ENCODE measurements at places on chromosomes 2 and 18.

DNA sequence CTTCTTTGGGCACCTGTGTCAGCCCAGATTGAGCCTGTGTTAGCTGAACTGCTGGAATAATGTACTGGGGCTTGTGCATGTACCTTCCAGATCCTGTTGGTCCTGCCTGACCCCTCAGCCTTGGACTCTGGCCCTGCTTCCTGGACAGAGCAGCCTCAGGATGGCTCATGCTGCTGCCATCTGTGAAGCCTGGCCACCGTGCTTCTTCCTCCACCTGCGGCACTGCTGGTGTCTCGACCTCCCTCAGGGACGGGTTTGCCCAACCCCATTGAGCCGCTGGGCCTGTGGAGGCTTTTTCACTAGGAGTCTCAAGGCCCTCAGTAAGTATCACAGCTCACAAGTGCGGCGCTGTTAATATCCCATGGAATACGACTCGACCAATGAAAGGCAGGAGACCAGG, 342.7 kb downstream of the TGIF1 start:
- no peak for DNase-seq

- no peak for DNase-seq
Measured at GRCh38 chr18:28176698-28176947, 307 bp downstream of the CDH2 start.

GRCh38 chr18:5106730-5107129, 90.3 kb downstream of the AKAIN1 start:
- DNase-seq = no peak

DNA sequence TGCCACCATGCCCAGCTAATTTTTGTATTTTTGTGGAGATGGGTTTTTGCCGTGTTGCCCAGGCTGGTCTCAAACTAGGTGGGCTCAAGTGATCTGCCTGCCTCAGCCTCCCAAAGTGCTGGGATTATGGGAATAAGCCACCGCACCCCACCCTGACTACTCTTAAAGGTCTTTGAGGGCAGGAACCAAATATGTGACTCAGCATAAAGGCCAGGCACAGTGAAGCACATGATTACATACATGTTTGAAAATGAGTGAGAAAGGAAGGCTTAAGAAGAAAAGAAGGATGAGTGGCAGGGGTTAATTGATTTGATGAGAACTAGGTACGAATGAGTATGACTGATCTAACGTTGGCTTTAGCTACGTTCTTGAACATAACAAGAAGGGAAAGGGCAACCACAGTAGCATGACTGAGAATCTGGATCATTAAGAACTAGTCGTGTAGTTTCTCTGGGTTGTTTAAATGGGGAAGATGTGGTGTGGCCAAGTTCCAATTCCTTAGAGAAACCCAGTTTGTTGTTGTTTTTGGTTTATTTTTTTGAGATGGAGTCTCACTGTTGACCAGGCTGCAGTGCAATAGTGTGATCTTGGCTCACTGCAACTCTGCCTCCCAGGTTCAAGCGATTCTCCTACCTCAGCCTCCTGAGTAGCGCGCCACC, 6.8 kb downstream of the RESP18 start:
- DNase-seq = no peak

- no peak for DNase-seq
Measured at GRCh38 chr2:235903782-235904584, 264.2 kb downstream of the GBX2 start.

- DNase-seq = no peak
Measured at GRCh38 chr2:113275556-113276215, 3.0 kb downstream of the PAX8 start.

DNA sequence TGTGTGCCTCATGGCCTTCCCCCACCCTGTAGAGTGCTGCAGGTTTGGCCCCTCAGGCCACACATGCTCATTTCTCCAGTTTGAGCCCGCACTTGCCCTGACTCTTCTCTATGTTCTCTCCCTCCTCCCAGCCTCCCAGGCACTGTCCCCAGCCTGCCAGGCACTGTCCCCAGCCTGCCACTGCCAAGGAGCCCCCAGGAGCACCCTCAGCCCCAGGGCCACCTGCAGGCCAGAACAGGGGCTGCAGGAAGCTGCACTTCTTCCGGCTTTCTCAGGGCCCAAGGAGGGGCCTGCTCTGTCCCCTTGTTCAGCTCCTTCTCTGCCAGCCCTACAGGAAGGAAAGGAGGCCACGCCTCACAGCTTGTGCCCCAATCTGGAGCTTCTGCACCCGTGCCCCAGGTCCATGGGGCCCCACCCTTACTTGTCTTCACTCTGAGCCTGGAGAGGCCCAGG, 31.6 kb downstream of the CYP26B1 start:
- peak; percentile 38 for DNase-seq

DNA sequence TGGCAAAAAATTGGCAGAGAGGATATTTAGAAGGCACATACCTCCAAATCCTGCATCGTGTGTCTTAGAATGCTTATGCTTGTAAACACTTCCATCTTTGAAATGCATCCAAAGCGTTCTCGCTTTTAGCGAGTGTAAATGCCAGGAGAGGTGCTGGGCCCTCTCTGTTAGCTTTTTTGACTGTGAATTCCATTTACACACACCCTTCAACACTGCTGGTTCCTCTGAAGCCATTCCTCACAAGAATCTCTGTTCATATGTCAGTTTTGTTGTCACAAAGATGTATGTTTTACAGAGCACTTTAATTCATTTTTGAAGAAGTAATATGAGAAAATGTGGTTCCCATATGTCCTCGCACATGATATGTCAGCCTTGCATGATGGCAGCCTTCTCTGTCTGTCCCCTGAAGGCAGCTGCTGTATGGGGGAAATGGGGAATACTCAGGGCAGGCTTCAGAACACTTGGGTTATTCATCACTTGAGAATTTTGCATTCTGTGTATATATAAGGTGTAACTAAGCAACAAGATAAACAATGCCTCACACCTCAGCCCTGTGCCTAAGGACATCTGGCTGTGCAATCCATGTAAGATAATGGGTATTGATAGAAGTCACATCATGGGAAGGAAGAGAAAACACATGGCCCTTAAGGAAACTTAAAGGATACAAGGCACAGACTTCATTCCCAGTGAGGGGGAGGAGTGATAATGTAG, 52.3 kb downstream of the RAB27B start:
- DNase-seq = no peak

- DNase-seq = no peak
Measured at GRCh38 chr2:235047171-235048160, 95.6 kb downstream of the SH3BP4 start.

DNA sequence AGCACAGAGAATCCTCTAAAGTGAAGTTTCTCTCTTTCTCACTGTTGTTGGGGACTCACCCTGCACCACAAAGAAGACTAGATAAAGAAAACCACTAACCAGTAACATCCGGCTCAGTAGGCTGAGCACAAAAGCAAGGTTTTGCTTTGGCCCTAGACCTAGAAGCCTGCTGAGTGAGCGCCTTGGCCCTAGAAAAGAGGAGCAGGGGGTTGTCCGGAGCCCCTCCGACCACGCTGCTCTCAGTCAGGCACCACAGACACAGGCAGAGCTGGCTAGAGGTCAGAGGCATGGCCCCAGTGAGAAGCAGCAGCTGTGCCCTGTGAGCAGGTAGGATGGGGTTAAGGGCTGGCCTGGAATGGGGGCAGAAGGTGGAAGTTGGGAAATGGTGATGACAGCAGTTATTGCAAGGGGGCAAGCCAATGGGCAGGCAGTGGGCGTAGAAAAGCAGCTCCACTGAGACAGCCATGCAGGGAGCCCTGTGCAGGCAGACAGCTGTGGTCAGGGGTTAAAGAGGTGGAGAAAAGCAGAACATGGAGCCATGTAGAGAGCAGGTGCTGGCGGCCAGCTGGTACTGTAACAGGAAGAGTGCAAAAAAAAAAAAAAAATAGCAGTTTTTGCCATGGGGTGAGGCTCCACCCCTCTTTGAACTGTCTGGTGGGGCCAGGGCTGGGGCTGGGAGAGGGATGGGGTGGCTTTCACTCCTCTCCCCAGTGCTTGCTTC, 36.9 kb upstream of the SLC14A1 start:
- no peak for DNase-seq

DNA sequence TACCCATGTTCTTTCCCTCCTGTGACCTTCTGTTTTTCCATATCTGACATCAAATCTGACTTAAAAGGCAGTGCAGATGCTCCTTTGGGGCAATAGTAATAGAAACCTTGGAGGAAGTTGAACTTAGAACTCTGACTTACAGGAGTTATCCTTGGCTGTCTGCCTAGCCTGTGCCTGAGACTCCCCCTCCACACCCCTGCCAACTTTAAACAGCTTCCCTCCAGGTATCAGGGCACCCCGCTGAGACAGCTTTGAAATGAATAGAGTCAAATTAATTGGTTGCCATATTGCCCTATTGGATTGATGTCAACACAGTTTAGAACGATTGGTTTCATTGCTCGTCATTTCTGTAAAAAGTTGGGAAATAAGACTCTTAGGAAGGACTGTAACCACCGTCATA, 322.0 kb downstream of the PRKCE start:
- DNase-seq = no peak

DNA sequence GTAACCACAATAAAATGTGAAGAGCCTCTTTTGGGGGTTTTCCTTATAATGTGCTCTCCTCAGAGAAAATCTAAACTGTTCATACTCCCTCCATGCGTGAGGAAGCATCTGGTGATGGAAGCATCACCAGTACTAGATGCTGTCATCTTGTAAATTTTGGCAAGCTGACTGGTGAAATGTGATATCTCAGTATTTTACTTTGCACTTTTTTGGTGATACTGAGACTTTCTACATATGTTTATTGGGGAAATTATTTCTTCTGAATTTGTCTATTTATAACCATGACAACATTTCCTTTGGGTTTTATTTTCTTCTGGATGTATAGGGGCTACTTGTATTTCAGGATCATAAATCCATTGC, 95.9 kb upstream of the DLGAP1 start:
- DNase-seq = no peak

GRCh38 chr2:113277474-113278072, 1.1 kb downstream of the PAX8 start:
- DNase-seq = no peak

DNA sequence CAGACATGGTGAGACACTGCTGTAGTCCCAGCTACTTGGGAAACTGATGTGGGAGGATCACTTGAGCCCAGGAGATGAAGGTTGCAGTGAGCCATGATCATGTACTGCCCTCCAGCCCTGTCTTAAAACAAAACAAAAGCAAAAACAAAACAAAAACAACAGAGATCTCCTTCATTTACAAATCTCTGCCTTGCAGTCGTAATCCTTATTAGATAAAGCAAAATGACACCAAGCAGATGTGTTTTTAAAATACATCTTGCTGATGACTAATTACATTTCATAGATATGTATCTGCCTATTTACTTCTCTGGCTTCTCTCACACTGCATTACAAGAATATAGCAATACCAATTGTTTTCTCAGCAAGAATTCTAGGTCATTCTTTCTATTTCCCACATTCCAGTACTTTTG, 22.8 kb downstream of the NFE2L2 start:
- DNase-seq = no peak

- DNase-seq = no peak
Measured at GRCh38 chr2:168854651-168855050, 35.6 kb downstream of the SPC25 start.

DNA sequence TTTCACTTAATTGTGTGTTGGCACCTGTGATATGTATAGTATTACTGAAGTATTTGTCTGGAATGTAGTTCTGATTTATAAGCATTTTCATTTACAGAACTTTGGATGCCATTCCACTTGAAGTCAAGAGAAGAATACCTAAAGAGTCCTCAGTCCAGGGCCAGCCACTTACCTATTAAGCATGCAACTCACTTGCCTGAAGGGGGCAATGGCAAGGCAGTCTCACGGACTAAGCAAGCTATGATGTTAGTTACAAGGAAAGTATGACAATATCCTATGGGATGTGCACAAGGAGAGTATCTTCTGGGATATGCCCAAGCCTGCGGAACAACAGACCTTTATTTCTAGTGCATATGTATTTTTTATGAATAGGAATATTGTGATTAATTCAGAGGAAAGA, 369.4 kb upstream of the GCFC2 start:
- DNase-seq = no peak

DNA sequence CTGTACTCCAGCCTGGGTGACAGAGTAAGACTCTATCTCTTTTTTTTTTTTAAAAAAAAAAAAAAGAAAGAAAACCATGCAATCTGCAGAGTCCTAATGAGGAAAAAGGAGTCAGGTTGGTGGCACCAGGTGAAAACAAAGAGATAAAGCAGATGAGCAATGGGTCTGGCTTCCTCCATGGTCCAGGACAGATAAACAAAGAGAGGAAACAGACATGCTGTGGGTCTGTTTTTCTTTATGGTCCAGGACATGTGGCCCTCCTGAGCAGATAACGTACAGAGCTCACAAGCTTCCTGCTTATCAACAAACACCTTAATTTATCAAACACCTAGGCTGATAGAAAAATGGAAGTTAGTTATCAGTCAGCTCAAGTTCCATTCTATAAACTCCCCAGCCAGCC, 24.4 kb upstream of the TUBB6 start:
- no peak for DNase-seq

GRCh38 chr2:13616059-13616458, 899.3 kb downstream of the TRIB2 start:
- no peak for DNase-seq

- DNase-seq = no peak
Measured at GRCh38 chr2:102915128-102915527, 153.3 kb downstream of the TMEM182 start.

GRCh38 chr2:15766303-15766861, 174.0 kb upstream of the MYCN start:
- no peak for DNase-seq

DNA sequence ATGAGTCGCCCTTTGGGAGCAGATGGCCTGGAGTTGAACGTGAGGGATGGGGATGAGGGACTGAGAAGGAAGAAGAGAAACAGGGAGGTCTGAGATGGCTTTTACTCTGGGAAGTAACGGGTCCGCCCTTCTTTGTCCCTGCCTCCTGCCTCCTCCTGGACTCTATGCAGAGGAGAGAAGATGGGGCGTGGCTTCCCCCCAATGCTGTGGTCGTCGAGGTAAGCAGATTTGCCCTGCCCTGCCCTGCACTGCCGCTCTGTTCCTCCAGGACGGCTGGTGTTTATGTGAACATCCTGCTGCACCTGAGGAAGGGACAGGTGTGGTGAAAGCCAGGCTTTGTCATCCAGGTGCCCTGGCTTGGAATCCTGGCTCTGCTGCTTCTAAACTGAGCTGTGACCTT, 13.5 kb upstream of the NTSR2 start:
- DNase-seq = no peak

GRCh38 chr2:168365094-168365621, 90.9 kb upstream of the CERS6 start:
- DNase-seq = no peak

DNA sequence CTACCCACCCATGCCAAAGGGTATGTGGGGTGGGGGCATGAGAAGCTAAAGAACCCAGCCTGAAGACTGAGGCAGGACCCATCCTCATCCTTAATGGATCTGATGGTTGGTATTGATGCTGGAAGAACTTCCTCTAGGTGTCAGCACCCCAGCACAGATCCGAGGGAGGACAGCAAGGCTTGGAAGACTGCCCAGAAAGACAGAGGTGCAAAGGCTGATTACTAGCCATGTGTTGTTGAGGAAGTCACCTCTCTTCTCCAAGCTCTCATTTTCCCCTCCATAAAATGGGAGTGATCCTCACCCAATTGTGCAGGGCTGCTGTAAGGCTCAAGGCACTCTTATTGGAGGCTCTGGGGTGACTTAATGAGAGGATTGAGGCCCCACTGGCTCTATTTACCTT, 256.5 kb downstream of the CELF4 start:
- DNase-seq = no peak

- DNase-seq = no peak
Measured at GRCh38 chr2:230578106-230578505, 134.5 kb upstream of the CAB39 start.
